T-helper 2 cell (primary cell): ENCODE measurements at places on chromosomes 7 and 10.
A peak's percentile ranks its signal among the peaks of the same experiment; 100 is the strongest.

DNA sequence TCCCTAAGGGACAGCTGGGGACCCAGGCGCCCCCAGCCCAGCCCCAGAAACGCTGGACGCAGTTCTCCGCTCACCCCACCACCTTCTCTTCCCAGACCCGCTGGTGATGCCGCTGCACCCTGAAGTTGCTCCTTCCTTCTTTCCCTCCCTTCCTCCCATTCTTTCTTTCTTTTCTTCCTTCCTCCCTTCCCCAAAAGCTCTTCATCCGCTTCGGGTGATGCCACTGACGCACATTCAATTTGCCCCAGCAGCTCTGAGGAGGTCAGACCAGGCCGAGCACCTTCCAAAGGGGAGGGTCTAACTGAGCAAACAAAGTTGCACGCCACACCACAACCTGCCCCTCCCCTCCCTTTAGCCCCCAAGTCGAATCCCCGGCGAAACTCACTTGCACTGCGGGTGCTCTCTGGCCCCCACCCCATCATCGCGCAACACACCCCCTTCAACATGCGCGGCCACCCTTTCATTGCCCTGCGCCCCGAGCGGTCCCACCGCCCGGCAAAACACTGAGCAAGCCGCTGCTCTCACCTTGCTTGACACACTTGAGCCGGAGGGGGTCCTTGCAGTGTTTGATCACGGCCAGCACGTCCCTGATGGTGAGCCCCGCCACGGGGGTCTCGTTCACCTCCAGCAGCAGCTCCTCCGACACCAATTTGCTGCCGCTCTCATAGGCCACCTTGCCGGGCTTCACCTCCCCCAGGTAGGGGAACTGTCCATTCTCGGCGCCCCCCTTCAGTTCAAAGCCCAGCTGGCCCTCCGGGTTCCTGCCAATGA lies 787 bp downstream of the MAGI2 start:
- no peak for DNase-seq

DNA sequence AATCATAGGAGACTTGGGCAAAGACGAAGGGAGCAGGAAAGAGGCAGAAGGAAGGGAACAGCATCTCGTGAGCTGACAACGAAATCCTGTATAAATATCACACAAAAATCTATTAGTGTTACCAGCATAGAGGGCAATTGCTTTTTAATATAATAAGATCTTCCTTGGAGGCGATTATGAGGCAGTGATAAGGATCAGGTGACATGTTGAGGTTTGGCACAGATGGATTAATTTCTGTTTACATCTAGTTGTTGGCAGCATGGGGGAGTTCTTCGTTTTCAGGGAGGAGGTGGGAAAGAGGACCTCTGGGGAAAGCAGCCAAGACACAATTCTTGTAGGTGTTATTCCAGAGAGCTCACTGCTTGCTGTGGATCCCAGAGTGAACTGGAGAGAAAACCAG lies 163.8 kb downstream of the PLXNA4 start:
- DNase-seq, result no peak

DNA sequence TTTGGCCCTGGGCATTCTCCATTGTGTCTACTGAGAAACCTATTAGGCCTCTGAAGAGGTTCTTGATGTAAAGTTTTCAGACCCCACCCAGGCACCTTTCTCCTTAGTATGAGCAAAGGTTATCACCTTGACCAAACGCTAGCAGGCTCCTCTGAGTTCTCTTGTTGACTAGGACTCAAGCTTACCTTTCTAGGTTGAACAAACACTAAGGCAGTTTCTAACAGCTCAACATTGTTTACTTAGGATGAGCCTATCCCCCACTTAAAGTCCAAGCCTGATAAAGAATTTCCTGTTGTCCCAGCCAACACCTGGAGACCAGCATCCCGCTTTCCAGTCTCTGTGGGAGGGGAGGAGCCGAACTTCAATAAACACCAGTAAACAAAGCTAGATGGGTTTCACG lies 26.3 kb upstream of the ITGB8 start:
- DNase-seq, result no peak

GRCh38 chr10:48363617-48364355 lies 57.3 kb downstream of the MAPK8 start:
- DNase-seq, result no peak

DNA sequence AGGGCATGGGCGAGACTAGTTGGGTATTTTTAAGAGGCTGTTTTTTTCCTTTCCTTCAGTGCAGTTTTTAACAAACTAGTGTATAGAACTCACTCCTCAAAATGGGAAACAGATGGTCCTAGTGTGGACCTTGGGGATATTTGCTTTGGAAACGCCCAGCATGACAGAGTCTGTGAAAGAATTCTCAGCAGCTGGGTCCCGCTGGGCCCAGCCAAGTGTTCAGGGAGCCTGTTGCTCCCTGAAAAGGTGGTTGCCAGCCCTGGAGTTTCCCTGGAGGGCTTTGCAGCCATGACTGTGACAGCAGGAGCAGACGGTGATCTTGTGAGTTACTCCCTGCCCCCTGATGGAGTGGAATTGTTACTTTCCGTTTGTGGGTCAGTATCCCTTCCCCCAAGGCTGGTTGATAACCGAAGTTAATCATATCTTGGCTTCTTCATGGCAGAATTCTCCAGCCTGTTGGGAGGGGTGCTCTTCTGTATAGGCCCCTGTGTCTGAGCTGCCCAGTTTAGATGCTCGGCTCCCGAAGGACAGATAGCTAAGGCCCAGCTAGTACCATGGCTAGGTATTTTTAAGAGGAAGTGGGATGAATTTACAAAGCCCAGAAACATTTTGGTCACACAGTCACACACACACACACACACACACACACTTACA lies 278.6 kb upstream of the HABP2 start:
- DNase-seq, result no peak

DNA sequence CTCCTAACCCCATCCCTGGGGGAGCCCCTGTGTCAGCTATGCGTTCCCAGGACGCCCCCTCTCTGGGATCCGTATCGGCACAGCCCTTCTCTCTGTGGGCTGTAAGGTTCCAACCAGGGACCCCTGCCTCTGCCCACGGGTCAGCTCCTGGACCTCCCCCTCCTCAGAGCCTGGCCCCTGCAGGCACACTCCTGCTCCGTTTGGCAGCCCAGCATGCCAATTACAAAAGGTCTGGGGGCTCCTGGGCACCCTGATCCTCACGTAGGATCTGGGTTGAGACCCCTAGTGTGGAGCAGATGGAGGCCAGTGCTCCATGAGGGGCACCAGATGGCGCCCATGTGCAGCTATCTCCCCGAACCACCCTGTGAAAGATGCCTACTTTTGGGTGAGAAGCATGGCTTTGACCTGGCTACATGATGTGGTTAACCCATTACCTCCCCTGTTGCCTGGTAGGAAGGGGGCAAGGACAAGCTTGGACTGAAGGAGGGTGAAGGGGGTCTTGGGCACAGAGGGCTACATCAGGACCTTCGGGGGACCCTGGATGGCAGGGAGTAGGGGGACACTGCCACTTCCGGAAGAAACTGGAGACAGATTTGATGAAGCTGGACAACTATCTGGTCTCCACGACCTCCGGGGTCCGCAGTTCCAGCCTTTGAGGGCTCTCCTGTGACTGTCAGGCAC lies 9.0 kb downstream of the TACR2 start:
- peak; percentile 43 for DNase-seq

DNA sequence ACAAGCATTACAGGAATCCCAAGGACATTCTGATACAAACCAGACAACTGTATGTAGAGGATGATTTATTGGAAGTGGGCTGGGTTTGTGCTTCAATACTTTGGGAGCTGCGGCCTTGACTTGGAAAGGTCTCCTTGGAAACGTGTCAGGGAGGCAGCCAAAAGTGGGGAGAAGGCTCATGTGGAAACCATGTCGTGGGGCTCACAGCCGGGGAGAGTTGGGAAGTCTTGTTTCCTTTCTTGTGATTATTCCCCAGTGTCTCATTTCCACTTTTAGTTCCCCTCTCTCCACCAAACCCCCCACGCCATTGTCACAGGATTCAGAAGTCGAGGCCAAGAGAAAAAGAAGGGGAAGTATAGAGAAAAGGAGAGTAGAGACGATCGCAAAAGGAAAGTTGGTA lies 53.9 kb upstream of the SFMBT2 start:
- no peak for DNase-seq

DNA sequence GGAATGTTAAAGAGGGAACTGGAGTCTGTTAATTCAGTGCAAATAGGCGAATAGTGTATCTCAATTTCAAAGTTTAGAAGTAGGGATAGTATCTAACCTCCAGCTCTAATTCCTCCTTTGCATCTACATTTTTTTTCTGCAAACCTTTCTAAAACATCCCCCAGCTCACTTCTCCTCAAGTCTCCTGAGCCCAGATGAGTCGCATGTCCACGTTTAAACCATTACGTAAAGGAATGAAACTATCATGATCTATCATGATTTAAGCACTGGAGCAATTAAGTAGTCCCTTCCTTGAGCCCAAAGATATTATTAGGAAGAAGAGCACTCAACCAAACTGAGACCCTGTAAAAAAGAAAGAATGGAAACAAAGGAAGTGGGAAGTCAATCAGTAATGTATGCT lies 29.9 kb downstream of the GPR22 start:
- no peak for DNase-seq

GRCh38 chr10:82953909-82954308 lies 1078.9 kb downstream of the NRG3 start:
- DNase-seq, result no peak

GRCh38 chr7:122643250-122643649 lies 55.7 kb downstream of the RNF133 start:
- DNase-seq, result no peak

DNA sequence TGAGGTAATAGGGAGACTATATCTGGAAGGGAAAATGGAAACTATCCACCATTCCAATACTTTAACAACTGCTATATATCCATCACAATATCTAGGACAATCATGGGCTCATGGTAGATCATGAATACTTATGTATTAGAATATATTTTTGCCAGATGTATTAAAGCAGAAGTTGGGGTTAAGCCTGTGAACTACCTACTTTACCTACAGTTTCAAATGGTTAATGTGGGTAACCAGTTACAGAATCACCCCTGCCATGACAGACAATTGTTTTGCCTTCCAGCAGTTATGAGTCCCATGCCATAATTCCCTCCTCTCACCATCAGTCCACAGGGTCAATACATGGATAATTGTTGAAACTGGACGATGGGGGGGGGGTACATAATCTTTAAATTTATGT lies 29.9 kb upstream of the RAPGEF5 start:
- no peak for DNase-seq

DNA sequence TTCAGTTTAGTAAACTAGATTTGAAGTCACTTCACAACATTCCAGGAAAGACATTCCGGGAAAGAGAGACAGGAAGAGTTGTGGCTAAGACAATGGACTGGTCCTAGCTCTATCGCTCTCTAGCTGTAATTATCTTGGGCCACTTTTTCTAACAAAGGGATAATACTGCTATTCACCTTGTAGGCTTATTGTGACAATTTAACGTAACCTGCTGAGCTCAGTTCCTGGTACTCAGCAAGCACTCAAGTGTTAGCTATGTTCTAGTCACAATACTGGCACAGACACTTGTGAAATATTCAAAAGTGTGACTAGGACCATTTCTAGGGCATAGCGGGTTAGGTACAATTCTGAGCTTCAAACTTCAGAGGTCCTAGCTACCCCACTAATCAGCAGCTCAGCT lies 12.0 kb upstream of the NRCAM start:
- DNase-seq, result no peak

DNA sequence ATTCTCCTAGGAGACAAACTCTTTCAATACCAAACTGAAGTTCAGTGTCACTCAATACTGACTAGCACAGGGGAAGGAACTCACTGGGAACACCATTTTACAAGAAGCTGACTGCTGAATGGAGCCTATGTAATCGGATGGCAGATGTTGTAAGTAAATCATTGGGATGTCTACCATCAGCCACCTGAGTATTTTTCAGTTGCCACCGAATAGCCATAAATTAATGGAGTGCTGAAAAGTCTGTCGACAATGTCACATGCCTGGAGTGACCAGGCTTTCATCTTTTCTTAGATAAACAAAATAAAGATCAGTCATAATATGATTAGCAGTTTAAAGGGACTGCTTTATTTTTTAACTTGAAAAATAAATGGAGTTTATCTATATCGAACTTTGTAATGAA lies 145.9 kb upstream of the SEMA3E start:
- no peak for DNase-seq

- peak; percentile 81 for DNase-seq
Observed at GRCh38 chr10:95793401-95794045, 37.6 kb downstream of the ENTPD1 start.

DNA sequence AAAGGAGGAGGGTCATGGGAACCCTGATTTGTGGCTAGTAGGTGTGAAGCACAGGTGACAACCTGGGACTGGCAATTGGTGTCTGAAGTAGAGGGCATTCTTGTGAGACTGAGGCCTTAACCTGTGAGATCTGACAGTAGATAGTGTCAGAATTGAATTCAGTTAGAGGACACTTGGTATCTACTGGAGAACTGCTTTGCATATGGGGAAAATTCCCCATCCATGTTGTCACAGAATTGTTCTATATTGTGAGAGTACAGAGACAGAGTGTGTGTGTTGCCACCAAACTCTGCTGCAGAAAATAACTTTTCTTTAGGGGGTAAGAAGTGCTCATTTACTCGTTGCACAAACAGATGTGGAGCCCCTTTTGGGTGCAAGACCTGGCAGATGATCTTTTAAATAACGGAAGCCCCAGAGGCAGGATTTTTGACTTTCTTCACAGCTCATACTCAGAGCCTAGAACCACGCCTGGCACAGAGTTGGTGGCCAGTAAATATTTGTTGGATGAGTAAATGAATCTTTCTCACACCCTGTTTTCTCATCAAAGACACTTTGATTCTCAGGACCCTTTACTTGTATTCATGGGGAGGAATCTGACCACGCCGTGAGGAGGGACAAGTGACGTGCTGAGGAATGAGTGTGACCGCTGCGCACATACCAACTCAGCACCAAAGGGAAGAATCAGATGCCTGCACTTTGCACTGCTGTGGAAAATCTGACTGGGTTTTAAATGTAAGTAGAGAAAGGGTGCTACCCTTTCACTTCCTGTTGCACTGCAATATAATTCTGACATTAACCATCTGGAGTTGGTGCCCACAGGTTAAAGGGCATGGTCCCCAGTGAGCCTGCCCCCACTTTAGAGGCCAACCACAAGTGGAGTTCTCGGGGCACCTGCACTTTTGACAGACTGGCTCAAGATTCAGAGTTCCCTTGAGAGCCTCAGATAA lies 39.2 kb upstream of the SDHAF3 start:
- DNase-seq, result no peak

GRCh38 chr10:19194866-19195265 lies 146.3 kb downstream of the MALRD1 start:
- DNase-seq, result no peak

- DNase-seq, result no peak
Observed at GRCh38 chr7:33079763-33080690, 17.5 kb upstream of the NT5C3A start.

DNA sequence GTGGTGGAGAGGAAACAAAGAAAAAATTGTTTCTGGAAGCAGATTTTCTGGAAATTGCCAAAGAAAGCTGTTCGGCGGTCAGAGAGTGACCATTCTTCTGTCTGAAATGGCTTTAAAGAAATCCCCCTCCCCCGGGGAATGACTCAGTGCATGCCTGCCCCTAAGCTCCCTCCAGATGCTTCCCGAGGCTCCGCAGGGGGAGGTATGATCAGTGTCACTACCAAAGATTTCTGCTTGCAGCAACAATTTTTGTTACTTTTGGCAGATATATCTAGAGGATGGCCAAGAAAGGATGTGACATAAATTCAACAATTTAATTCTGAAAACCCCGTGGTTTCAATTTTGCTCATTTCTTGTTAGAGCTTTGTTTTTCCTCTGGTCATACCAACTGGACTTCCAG lies 163.9 kb downstream of the JCAD start:
- no peak for DNase-seq
